ENCODE measurements at places on chromosomes 12 and 14. TPM values are rescaled to one million over a fixed set of nuclear protein-coding genes. Genes with fewer than 3 reads are reported as not detected.

Gene FZD10
- not detected for total RNA-seq

Gene FICD
- 4.9 TPM for total RNA-seq

Gene WNT5B
- total RNA-seq, result 62.4 TPM

Gene YEATS4
- 10.7 TPM for total RNA-seq

Gene RD3L
- total RNA-seq, result not detected

Gene MPHOSPH9
- total RNA-seq, result 34.6 TPM

Gene PPFIBP1
- total RNA-seq, result 79.4 TPM

Gene RNASE7
- not detected for total RNA-seq

Gene SPIC
- not detected for total RNA-seq

Gene MYF6
- total RNA-seq, result not detected

Gene PRICKLE1
- total RNA-seq, result 17.0 TPM

Gene AGAP2
- total RNA-seq, result under 0.01 TPM

Gene FBXO21
- 21.9 TPM for total RNA-seq

Gene CPNE8
- total RNA-seq, result 8.2 TPM

All from myometrial cell (primary cell).